ENCODE measurements at places on chromosomes 1 and 21.

- peak; percentile 24 for DNase-seq
Observed at GRCh38 chr1:46489638-46490405, at the start of gene DMBX1. TSS of gene DMBX1 (plus strand) at chr1:46489836. CDS start at chr1:46507011, 17,175 bp downstream.

DNA sequence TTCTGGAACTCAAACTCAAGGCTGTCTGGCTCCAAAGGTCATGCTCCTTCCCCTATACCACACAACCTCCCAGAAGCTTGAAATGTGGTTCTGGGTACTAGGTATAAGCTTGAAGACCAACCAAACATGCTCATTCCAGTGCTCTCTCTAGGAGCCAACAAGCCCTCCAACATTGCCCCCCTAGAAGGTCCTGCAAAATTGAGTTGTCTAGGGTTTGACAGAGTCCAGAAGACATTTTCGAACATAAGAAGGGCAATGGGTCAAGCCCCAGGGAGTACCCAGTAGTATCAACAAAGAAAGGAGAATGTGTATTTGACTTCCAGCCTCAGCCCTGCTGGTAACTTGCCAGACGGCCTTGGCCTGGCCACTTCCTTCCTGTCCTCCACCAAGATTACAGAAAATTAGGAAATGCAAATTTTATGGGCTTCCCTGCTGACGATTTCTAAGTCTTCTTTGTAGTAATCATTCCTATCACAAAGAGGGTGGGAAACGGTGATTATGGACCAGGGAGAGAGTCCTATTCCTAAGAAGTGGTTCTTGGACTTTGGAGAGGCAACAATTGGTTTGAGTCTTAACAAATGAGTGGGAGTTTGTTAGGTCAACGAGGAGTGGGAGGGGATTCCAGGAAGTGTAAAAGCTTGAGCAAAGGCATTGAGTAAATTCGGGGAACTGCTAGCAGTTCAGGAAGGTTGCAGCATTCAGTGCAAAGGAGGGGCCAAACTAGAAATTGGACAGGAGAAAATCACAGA is 18.7 kb upstream of the SLAMF1 start:
- no peak for DNase-seq

DNA sequence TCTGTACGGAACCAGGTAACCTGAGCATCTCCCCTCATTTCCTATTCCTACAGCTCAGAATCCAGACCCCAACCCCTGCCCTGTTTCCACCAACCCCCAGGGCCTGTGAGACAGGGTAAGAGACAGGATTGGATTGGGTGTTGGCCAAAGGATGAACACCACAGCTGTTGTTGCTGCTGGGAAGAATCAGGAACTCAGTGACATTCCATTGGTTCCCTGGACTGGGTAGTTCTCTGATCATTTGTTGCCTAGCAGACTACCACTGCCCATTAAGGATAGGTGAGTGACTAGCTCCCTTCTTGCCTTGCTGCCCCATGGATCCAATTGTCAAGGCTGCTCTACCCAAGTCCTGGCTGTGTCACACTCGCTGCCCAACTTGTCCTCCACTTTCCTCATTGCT is 10.0 kb downstream of the NCSTN start:
- peak; percentile 9 for DNase-seq

GRCh38 chr1:246162560-246162959 is 344.5 kb downstream of the SMYD3 start:
- DNase-seq, result peak; percentile 31

- peak; percentile 64 for DNase-seq
Observed at GRCh38 chr1:174040387-174040786, 18.2 kb upstream of the RC3H1 start.

DNA sequence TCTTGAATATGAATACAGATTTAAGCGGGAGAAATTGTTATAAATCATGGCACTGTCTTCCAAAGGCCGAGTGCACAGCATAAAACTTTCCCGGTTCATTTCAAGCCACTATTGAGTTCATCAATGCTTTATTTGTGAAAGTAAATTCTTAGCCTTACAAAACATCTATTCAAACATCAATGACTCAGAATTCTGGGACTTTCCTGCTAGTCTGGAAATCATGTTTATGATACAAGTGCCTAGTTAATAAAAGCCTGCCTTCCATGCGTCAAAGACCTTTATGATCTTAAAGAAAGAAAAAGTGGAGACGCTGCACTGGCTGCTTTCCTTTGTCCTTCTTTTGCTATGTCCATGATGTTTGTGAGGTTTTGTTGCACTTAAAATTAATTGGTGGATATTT is 137.7 kb downstream of the SETD4 start:
- DNase-seq, result no peak

Measured in adipocyte (in vitro differentiated cells).